Mucosa of gallbladder (tissue), 1 donor: ENCODE measurements at places on chromosomes 5 and 9. TPM values are rescaled to one million over a fixed set of nuclear protein-coding genes. Genes with fewer than 3 reads are reported as not detected.

- DNase-seq, result no peak
These were observed 57.7 kb downstream of the MAT2B start for GRCh38 chr5:163563112-163563511.

DNA sequence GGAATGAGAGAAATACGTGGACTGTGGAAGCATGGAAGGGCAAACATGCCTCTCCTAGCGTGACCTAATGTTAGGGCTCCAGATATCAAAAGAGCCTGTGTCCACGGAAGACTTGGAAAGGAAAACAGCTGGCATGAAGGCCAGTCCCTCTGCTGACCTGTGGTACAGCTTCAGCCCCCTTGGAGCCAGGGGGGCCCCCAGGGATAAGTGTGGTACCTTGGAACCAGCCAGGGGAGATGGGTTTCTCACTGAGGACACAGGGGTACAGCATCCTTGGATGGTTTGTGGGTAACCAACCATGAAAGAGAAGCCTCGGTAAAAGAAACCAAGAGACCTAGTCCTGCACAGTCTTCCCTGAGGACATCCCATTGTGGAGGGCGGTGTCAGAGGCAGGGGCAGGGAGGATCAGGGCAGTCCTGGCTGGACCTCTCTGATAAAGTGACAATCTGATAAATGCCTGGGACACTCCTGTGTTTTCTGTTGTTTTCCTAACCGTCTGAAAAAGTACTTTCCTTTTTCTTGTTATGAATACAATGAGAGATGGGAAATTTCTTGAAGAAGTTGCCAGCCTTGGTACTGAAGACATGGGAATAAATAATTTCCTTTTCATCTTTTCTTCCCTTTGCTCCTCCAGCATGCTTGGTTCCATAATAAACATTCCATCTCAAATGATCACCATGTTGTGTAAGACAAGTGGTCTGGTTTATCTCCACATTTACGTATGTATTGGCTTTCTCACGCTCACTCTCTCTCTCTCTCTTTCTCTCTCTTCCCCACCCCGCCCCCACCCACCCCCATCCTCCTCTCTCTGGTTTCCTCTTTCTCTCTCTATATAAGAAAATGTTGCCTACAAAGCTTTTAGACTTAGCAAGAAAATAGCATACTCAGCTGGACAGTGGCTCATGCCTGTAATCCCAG lies 102.1 kb downstream of the SUSD1 start:
- DNase-seq, result no peak

DNA sequence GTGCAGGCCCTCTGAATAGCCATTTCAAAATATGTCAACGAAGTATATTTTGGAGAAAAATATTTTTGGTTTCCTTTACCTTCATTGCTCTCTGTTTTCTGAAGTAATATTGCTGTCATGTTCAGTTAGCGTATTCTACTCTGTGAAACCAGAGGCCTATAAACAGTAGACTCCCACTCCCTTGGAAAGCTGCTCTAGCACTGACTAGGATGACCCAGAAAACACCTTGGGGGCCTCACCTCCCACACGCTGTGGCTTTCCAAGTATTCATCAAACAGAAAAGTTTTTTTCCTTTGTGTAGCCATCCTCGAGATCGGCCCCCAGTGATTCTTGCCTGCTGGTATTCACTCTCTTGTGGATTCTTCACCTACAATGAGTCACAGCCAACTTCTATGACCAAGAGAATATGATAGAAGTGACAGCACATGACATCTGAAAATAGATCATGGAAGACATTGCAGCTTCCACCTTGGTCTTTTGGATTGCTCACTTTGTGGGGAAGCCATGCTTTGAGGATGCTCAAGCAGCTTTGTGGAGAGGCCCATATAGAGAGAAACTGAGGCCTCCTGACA lies 28.9 kb upstream of the CTXN3 start:
- DNase-seq, result no peak

DNA sequence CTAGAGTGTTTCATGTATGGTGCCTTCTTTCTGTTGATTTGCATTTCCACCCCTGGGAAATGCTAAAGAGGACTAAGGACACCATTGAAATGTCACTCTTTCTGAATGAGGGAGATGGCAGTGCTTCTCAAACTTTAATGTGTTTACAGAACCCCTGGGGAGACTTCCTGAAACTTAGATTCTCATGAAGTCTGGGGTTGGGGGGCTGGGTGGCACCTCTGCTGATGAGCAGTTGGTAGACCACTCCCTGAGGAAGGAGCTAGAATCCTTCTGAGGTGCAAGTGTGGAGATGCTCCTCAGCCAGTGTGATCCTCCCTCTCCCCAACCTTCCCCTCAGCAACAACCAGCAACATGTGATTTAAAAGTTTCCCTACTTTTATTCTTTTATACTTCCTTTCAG lies 546.8 kb downstream of the LRRC70 start:
- DNase-seq, result no peak

- DNase-seq, result no peak
These were observed 6.7 kb downstream of the INIP start for GRCh38 chr9:112711050-112711689.

DNA sequence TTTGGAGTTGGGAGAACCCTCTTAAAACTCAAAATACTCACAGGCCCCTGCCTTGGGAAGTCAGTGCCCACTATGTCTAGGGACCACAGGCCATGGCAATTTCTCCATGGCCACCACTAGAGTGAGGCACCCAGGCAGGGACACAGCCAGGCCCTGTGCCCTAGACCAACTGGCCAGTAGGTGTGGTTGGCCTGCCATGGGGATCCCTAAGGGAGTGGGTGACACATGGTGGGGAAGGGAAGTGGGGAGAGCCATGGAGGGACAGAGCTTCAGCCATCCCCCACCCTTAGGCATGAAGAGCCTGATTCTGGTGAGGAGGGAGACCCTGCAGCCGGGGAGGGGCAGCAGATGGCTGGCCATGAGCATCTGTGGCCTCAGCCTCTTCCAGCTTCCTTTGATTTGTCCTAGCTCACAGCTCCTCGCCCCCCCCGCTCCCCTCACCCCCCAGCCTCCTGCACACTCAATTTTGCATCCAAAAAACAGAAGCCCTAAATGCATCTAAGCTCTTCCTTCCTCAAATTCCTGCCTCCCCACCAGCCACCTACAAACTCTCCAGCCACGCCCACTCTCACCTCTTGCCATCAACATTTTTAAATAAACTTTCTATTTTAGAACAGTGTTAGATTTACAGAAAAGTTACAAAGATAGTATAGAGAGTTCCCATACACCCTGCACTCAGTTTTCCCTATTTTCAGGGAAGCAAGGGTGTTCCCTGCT lies 1.6 kb upstream of the DBN1 start:
- no peak for DNase-seq

DNA sequence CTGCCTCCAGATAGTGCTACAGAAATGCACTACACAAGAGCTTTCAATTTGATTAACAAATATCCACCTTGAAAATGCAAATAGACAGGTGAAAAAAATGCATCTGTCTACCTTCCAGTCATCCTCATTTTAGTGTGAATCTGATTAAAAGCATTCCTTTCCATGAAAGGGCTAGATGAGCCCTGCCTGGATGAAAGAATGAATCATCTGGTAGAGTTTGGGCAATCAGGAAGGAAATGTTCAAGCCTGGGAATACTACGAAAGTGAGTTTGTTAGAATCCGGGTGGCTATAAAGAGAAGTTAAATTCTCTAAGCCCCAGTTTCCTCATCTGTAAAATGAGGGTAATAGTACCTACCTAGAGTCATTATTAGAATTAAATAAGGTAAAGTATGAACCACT lies 142.6 kb downstream of the FAM114A2 start:
- DNase-seq, result no peak

DNA sequence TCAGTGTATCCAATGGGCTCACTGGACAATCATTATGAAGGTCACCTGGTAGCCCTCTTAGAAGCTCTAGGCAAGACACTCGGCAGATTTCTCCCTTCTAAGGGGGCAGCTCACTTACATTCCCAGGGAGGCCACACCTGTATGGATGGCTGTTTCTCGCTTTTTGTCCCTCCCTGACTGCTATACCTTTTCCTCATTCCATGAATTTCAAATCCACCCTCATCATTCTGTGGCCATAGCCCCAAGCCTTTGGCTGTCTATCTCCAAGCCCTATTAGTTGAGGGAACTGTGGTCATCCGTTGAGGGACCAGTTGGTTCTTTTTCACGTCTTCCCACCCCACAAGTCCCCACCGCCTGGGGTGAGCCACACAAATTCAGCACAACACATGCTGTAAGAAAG lies 85.0 kb upstream of the RARS1 start:
- no peak for DNase-seq

DNA sequence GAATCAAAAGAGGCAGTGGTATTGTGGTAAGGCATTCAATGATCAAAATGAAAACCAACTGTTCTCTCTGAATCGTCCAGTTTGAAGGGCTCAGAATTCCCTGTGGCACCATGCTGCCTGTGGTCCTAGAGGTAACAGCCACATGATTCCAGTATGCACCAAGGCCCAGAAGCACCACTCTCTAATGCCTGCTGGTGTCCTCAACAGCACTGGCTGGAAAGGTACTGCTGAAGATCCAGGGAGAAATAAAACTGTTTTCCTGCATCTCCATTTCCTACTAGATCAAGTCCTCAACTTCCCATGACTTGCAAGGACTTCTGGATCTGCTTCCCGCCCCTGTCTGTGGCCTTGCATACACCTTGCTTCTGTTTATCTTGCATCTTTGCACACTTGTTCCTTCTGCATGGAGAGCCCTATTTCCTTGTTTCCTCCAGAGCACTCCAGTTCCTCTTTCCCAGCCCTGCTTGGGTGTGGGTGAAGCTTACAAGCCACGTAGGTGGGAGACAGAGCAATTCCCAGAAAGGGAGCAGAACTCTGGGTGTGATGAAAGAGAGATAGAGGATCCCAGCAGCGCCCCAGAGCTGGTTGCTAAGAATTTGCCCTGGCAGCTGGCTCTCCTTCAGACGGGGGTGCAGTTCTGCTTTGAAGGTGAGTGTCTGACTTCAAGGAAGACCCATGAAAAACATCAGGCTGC lies 41.0 kb upstream of the EQTN start:
- no peak for DNase-seq

GRCh38 chr9:5493679-5494511 lies 16.4 kb upstream of the PDCD1LG2 start:
- peak; percentile 40 for DNase-seq

GRCh38 chr5:102718819-102719218 lies 36.3 kb upstream of the PAM start:
- DNase-seq, result no peak

- DNase-seq, result no peak
These were observed 12.5 kb upstream of the CCNJL start for GRCh38 chr5:160324886-160325285.

- no peak for DNase-seq
These were observed 189.6 kb downstream of the COX7C start for GRCh38 chr5:86807046-86808031.

GRCh38 chr9:121884057-121884541 lies 209.0 kb downstream of the TTLL11 start:
- DNase-seq, result no peak

- DNase-seq, result no peak
These were observed 318.2 kb downstream of the SLCO4C1 start for GRCh38 chr5:101977729-101978345.

DNA sequence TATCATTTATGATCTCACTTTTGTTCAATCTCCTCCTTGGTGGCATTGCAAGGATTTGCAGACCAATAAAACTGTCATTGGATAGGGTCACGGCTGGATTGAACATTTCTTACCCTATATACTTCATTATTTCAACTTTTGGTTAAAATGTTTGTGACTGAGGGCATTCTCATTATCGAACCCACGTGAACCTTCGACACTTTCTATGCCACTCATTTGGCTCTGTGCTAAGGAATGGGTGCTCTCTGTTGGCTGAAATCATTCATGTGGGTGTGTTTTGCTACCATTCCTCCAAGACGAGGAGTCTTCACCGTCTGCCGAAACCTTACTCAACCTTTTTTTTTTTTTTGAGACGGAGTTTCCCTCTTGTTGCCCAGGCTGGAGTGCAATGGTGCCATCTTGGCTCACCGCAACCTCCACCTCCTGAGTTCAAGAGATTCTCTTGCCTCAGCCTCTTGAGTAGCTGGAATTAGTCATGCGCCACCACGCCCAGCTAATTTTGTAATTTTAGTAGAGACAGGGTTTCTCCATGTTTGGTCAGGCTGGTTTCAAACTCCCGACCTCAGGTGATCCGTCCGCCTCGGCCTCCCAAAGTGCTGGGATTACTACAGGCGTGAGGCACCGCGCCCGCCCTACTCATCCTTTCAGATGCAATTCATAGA lies 62.5 kb downstream of the CSNK1A1 start:
- DNase-seq, result peak; percentile 3

- no peak for DNase-seq
These were observed 18.2 kb upstream of the DAB2IP start for GRCh38 chr9:121633119-121633714.

GRCh38 chr5:135019314-135019713 lies 14.7 kb downstream of the PITX1 start:
- DNase-seq, result no peak

- no peak for DNase-seq
These were observed 178.1 kb downstream of the TMEM161B start for GRCh38 chr5:88090506-88090905.

DNA sequence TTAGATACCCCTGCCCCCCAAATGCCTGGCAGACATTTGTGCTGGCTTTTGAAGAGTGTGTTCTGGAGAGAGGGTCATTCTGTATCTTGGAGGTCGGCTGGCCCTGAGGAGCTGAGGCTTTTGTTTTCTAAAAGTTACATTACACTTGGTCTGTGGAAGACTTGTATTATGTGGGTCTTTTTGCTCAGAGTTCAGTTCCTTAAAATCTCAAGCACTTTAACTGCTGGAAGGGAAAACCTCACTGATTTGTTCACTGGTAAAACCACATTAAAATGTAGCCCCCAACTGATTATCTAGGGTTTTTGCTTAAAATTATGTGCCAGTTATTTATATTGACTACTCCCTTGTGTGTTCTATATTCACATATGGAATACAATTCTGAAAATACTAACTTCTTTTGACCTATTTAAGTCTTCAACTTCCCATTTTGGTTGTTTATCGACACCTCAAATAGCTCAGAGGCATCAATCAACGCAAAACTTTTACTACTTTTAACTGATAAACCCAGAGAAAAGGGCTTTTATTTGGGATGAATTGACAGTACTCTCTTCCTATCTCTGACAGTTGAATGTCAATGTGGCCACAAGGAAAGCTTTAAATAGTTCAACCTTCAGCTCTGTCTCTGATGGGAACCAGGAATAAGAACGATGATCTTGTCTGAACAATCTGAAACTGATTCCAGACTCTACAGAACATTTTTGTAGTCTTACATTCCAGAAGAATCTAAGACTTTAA lies 54.0 kb upstream of the MAP3K1 start:
- no peak for DNase-seq

- DNase-seq, result no peak
These were observed 56.2 kb upstream of the OTULINL start for GRCh38 chr5:14525397-14525796.

The FKTN gene
- total RNA-seq, result 14.2 TPM

The OR13D1 gene
- not detected for total RNA-seq

The STK32A gene
- total RNA-seq, result 11.3 TPM

The PIP5K1B gene
- total RNA-seq, result 14.0 TPM

The LURAP1L gene
- 25.2 TPM for total RNA-seq

The CTNNAL1 gene
- total RNA-seq, result 21.7 TPM

The CCDC171 gene
- total RNA-seq, result 4.0 TPM

The GSN gene
- 521 TPM for total RNA-seq

The RLN1 gene
- not detected for total RNA-seq

The ARRDC1 gene
- 134 TPM for total RNA-seq

The SPOCK1 gene
- 13.6 TPM for total RNA-seq

The STING1 gene
- 35.3 TPM for total RNA-seq

The CCDC183 gene
- 2.3 TPM for total RNA-seq

The BAAT gene
- total RNA-seq, result 117 TPM

The WNK2 gene
- 37.2 TPM for total RNA-seq

The CTSV gene
- total RNA-seq, result 2.5 TPM

The PPP3R2 gene
- total RNA-seq, result not detected

The PDLIM7 gene
- total RNA-seq, result 227 TPM

The TAF11L13 gene
- not detected for total RNA-seq
